ENCODE measurements at places on chromosomes 1 and 21.

DNA sequence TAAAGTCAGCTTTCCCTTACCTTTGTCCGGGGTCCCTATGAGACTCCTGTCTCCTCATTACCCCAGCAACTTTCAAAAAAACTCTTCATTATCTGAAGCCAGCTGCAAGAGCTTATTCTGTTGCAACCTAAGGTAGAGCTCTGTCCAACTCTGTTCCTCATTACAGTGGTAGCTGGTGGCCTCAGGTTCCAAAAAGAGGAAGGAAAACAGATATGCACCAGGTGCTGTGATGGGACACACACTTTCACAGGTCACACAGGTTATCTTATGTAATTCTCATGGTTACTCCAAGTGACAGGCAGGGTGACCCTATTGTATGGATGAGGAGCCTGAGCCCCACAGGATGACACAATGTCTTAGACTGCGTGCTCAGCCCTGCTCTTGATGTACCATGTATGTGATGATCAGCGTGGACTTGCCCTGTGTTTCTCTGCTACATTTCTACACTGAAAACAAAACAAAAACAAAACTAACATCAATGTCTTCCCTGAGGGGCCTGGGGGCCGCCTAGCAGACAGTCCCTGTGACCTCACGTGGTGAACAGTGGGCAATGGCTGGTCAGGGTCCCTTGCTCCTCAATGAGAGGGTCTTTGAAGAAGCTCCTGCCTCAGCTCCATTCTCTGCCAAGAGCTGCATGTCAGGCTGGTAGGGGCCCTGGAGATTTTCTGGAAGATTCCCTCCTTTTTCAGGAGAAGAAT is 9.7 kb upstream of the TENT5C start:
- DNase-seq: no peak

- DNase-seq: no peak
Observed at GRCh38 chr1:119318466-119319309, 49.9 kb upstream of the HAO2 start.

- DNase-seq: no peak
Observed at GRCh38 chr1:150066838-150067183, 765 bp upstream of the VPS45 start.

- DNase-seq: no peak
Observed at GRCh38 chr1:106568201-106568974, 488.1 kb upstream of the PRMT6 start.

GRCh38 chr1:54606096-54606989 is 17.0 kb downstream of the FAM151A start:
- DNase-seq: no peak

DNA sequence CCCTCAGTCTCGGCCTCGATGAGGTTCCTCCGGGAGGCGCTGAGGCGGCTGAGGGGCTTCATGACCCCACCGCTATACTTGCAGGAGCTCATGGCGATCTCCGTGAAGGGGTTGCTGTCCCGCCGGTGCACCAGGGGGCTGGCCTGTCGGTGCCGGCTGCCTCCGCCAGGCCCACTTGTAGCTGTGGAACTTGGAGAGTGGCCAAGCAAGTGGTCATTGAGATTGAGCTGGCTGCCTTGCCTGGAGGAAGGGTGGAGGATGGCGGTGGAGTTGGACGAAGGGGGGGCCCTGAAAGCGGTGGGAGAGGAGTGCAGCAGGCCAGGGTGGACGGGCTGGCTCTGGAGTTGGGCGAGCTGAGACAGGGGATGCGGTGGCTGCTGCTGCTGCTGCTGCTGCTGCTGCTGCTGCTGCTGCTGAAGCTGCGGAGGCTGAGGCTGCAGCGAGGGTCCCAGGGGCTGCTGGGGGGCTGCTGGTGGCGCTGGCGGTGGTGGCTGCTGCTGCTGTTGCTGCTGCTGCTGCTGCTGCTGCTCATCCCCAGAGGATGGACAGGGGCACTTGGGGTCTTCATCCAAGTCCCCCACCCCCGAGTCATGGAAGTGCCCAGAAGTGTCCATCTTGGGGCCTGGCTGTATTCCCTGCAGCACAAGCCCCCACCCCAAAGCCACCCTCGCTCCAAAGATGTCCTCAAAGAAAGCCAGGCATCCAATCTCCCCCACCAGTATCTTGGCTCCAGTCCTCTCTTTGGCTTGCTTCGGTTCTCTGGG is 548 bp downstream of the KCNN3 start:
- no peak for DNase-seq

- DNase-seq: no peak
Observed at GRCh38 chr1:215889871-215890270, 322.8 kb downstream of the KCTD3 start.

DNA sequence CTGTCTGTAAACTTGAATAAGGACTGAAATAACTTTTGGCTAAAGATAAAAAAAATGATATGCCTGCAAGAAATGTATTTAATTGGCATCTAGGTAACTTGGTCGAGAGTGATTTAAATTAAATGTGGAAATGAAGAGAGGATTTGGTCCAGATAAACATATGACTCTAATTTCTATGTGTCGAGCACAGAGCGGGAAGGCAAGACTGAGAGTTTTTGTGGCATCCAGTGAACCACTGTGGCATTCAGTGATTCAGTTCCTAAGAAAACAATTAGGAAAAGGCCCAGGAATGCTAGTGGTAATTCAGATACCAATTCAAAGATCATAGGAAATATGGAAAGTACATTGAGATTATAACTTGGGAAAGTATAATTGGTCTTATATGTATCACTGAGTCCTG is 39.6 kb downstream of the PDE4B start:
- no peak for DNase-seq

DNA sequence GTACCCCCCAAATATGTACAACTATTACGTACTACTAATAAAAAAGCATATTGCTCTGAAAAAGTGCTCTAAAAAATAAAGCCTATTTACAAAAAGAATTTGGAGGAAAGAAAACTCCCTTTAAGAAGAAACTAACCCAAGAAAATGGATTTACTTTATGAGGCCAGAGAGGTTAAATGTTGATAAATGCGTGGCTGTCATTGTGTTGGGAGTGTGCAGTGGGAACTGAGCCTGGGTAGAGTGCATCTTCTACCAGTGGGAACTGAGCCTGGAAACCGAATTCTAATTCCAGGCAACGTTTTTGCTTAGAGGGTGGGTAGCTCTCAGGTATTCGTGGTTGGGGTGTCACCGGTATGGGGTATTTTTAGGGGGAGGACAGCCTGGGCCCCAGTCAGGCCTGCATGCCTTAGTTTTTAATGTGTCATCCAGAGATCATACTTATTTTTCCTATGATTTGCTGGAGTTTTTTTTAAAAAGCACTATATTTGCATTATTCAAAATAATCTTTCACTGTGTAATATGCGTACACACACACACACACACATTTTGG is 24.1 kb upstream of the RNF187 start:
- no peak for DNase-seq

DNA sequence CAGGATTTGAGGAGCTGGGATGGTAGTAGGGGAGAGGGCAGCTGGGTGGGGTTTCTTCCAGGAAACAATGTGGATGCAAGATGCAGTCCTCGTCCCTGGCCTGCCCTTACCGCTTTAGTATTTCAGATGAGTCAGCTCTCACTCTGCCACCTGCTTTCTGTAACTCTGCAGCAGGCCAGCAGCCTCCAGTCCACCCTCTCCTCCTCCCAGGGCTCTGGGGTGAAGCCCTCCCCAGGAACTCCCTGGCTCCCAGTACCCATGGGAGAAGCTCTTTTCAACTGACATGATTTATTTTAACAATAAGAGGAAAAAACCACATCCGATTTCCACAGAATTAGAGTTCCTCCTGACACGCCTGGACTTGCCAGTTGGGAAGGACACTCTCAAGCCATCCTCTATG is 39.0 kb upstream of the IL20 start:
- no peak for DNase-seq
